IPS DF 6.9 (cell line): ENCODE measurements at places on chromosomes 7 and 10.

- DNase-seq = no peak
These were observed 231.8 kb downstream of the AHR start for GRCh38 chr7:17530244-17530643.

GRCh38 chr10:71504570-71504969 is 107.8 kb downstream of the CDH23 start:
- no peak for DNase-seq

GRCh38 chr7:17590221-17590620 is 291.8 kb downstream of the AHR start:
- no peak for DNase-seq

GRCh38 chr7:137834552-137834951 is 12.2 kb downstream of the DGKI start:
- DNase-seq = no peak

DNA sequence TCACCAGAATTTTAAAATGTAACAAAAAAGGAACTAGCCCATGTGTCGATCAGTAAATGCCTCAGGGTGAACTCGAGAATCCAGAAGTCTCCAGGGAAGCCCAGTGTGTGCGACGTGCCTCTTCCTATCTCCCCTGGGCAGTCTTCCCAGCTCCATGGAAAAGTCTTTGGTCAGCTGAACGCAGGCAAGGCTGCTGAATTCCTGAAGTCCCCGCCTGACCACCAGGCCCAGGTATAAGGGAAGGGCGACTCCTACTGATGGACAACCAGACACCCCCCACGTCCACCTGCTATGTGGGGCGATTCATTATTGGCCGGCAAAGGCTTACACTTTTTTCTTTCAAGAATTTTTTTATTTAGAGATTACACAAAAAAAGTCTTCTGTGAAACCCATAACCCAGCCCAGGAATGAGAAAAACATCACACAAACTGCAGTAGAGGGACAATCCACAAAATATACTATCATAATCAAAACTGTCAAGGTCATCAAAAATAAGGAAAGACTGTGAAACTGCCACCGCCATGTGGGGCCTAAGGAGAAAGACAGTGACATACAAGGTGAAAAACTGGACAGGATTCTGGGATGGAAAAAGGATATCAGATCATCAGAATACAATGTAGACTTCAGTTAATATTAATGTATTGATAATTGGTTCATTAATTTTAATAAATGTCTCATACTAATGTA is 93.5 kb downstream of the CTBP2 start:
- DNase-seq = no peak

GRCh38 chr10:19730167-19730906 is 85.9 kb upstream of the PLXDC2 start:
- no peak for DNase-seq

GRCh38 chr7:83957333-83957732 is 237.3 kb downstream of the SEMA3A start:
- no peak for DNase-seq

DNA sequence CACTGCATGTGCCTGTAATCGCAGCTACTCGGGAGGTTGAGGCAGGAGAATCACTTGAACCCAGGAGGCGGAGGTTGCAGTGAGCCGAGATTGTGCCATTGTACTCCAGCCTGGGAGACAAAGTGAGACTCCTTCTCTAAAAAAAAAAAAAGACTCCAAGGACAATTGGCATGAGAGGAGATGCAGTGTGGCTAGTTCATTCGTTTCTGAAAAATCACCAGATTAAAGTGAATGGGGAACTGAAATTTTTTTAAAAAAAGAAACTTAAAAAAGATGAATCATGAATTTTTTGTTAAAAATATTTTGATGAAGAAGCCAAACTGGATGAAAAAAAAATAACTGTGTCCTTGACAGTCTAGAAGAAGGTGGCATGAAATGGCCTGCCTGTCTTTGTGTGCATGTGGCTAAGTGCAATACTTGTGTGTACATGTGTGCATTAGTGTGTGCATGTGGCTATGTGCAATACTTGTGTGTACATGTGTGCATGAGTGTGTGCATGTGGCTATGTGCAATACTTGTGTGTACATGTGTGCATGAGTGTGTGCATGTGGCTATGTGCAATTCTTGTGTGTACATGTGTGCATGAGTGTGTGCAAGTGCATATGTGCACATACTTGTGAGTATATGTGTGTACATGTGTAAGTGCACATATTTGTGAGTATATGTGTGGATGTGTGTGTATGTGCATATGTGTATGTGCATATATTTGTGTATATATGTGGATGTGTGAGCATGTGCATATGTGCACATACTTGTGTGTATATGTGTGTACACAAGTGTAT is 391.7 kb upstream of the KLF6 start:
- DNase-seq = no peak

DNA sequence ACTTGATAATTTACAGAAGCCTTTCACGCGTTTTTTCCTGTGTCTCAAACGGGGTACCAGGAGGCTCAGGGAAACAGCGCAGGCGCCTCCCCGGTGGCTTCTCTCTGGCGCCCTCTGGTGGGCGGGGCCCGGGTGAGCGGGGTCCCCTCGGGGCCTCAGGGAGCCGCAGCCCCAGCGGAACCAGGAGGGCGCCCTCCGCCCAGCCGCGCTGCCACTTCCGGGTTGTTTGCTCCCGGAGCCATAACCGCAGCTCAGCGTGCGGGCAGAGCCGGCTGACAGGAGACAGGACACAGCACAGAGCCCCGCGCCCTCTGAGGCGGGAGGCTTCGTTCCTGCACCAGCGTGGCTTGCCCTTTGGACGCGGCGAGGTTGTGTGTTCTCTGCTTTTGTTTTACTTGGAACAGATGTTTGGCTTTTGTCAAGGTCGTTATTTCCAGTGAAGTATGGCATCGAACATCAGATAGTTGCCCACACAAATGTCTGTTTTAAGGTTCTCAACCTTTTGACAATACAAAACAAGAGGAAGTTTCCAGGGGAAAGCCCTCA is 6.9 kb upstream of the CYP2E1 start:
- no peak for DNase-seq

GRCh38 chr7:80721883-80722615 is 83.6 kb downstream of the CD36 start:
- DNase-seq = no peak

DNA sequence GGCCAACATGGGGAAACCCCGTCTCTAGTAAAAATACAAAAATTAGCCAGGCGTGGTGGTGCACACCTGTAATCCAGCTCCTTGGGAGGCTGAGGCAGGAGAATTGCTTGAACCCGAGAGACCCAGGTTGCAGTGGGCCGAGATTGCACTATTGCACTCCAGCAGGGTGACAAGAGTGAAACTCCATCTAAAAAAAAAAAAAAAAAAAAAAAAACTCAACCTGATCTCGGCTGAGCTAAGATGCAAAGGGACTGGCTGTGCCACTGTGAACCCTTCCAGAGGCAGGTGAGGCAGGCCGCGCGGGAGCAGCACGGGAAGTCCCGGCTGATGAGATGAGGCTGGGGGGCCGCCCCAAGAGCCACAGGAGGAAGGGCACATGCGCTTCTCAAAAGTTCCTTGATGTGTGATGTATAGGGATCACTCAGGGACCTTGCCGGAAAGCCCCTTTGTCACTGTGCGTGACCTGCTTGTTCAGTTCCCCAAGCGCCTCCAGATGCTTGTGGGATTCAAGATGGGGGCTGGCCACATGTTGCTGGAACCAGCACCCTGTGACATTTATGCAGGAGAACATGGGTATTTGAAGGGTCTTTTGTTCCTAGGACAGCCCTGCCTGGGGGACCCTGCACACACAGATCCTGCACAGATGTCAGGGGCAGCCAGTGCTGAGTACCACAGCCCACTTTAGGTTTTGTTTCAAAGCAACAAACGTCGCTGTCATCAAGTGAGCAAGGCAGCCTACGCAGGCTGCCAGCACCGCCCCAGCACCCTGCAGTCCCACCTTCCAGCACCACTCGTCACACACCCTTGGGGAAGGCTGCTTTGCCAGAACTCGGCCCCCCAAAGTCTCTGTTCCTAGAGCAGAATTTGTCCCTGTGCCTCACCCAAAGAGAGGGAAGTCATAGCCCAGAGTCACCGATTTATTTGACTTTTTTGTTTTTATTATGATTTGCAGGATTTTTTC is 74.8 kb upstream of the SH2B2 start:
- no peak for DNase-seq

DNA sequence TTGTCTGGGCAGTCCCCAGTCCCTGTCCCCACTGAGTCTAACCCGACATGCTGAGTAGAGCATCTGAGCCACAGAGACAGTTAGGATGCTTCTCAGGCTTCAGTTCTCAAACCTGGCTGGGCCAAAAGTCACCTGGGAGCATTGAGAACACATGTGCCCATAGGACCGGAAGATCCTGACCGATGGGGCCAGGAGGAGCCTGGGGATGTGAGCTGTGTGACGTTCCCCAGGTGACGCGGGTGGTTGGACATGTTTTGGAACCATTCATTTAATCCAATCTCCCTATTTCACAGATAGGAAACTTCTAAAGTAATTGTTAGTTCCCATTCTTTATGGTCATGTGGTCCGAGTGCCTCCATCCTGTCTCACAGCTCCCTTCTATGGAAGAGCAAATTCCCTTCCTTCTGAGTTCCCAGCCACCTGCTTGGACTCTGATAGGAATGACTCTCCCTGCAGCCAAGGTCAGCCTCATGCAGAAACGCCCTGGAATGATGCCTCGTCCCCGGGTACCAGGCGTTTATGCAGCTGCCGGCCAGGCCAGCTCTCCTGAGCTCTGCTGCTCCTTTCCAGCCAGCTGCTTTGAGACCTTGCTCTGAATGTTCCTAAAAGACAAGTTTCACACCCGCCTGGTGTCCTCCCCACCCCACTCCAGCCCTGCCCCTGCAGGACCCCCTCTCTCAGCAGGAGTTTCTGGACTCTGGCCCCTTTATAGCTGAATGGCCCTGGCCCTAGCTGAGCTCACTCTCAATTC is 166.5 kb upstream of the RHEB start:
- no peak for DNase-seq

DNA sequence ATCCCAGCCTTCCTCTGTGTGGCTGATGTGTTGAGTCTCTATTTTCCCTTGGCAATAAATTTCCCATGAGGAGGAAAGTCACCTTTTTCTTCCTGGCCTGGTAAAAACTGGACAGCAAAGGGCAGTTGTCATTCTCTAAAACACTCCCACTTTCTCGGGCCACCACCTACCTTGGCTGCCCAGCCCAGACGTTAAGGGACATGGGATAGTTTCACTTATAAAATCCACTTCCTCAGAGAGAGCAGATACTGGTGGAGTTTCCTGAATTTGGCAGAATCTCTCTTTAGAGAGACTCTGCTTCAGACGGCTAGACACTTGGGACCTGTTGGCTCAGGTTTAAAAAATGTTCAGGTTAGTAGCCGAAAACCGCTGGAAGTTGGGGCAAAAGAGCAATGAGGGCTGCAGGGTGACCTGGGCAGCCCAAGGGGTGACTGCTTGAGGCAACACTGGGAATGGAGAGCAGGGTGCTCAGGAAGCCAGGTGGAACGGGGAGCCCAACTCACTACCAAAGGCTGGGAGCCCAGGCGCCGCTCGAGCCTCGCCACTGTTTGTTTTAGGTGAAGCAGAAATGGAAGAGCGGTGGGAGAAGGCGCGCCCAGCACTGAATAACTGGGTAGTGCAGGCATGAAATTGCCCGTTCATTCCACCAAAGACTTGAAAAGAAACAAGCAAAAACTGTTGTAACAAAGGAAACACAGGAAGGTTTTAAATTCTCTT is 186.1 kb downstream of the TRIL start:
- no peak for DNase-seq

DNA sequence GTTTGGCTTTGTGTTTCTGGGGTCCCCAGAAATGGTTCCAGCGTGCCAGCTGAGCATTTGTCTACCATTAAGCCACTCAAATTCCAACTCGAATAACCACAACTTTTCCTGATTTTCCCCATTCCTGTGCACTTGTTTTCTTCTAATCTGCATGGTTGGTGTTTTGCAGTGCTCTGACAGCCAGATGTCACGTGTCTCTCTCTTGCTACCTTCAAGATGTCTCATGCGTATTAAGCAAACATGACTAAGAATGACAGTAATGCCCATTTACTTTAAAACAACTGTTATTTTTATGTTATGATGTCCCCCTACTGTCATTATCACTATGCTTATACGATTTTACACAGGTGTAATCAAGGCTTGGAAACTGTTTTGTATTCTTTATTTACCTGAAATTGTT is 35.2 kb upstream of the MXI1 start:
- DNase-seq = no peak

DNA sequence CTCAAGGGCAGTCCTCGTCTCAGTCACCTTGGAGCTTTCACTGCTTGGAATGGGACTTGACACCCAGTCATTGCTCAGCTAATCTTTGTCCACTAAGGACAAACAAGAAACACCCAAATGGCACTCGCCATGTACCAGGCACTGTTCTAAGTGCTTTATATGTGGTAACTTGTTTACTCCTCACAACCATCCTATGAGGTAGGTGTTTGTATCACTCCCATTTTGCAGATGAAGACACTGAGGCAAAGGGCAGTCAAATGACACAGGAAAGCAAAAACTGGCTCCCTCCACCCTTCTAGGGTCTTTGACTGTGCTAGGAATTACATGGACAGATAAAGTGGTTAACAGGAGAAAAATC is 24.7 kb downstream of the DNAJB12 start:
- no peak for DNase-seq

DNA sequence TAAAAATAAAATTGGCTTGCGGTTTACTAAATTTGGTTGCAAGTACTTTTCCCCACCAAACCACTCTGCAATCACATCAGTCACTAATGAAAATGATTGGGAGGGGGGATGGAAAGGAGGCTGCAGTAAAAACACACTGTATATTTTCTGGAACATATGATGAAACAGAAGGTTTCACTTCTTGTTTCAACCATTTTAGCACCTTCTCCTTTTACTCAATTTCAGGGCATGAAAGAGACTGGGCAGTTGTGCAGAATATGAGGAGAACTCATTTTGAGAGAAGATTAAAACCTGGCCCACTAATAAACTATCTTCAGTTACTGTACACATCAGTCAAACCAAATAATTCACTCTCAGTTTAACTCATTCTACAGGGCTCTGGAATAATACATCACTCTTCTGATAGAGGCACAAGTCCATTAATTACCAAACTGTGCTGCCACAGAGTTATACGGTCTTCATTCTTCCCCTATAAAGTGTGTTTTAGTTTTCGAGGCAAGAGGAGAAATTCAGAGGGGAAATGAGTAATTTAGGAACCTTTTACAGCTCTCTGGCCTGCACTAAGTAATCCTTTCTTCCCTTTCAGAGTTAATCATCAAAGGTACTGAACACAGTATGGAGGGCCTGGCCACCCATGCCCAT is 25.5 kb downstream of the JAZF1 start:
- DNase-seq = no peak

DNA sequence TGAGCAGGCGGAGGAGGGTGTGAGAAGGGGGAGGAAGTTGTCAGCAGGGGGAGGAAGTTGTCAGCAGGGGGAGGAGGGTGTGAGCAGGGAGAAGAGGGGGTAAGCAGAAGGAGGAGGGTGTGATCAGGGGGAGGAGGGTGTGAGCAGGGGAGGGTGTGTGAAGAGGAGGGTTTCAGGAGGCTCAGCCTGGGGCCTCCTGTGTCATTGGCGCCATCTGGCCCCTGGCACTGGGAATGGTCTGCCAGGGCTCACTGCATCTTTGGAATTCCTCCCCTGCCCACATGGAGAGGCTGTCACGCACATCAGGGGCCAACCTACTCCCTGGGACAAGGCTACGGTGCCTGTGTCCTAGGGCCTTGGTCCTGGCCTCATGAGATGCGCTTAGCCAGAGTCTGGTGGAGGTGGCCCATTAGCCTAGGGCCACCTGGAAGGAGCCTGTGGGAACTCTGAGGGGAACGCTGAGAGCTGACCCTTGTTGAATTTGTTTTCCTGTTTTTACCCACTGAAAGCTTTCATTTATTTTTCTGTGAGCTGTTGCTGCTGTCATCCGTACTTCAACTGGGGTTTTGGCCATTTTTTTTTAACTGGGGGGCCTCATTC is 18.0 kb downstream of the CAMK2B start:
- no peak for DNase-seq
